CD4-positive, alpha-beta T cell treated with Interleukin-2 at 100 ng/mL for 4 hours (primary cell): ENCODE measurements at places on chromosomes 16 and 17.

- peak; percentile 97 for DNase-seq
Observed at GRCh38 chr17:45225964-45226530, 4.4 kb downstream of the FMNL1 start.

GRCh38 chr17:32445971-32446370 is 1.7 kb downstream of the PSMD11 start:
- peak; percentile 21 for DNase-seq

DNA sequence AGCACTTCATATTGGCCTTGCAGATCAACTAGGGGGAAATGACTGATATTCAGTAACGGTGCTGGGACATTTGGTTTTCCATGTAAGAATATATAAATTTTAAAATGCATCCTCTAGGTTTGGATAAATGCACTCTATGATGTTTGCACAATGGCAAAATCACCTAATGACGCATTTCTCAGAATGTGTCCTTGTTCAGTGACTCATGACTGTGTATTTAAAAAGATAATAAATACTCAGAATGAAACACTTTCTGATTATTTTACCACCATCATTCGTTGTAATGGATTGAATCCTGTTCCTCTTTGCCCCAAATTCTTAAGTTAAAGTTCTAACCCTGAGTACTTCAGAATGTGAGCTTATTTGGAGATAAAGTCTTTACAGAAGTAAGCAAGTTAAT is 17.2 kb upstream of the ADGRG1 start:
- no peak for DNase-seq

GRCh38 chr17:29796652-29797051 is 133.4 kb downstream of the SSH2 start:
- DNase-seq, result no peak

DNA sequence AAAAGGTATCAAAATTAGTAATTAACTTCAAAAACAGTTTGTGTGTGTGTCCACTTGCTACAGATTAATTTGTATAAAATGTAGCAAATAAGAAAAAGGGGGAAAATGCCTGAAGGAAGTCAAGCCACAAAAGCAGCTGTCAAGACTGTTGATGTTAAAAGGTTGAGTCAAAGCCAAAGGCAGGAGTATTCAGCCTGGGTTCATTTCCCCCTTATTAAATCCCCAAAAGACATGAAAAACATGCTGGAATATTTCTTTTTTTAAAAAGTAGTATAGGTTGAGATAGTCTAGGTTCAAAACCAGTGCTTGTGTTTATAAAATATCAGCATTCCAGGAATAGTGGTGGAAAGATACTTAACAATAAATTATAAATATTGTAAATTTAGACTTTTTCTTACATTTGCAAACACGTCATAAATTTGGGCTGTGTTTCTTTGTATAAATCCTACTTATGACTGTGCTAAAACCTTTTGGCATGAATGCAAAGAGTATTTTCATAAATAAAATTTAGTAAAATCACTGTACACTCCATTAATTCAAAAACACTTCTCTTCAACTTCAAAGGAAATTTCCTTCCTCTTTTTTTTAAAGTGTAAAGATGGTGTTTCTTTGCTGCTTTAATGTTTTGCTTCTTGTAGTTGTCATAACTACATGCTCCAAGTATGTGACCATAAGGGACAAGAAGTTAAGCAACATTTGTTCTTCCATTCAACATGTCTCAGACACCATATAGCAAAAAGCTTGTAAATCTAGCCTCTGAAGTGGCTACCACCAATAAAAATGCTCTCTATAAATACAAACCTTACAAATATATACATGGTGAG is 72.0 kb downstream of the SKAP1 start:
- DNase-seq, result no peak
